ENCODE measurements at places on chromosomes 5 and 9.

DNA sequence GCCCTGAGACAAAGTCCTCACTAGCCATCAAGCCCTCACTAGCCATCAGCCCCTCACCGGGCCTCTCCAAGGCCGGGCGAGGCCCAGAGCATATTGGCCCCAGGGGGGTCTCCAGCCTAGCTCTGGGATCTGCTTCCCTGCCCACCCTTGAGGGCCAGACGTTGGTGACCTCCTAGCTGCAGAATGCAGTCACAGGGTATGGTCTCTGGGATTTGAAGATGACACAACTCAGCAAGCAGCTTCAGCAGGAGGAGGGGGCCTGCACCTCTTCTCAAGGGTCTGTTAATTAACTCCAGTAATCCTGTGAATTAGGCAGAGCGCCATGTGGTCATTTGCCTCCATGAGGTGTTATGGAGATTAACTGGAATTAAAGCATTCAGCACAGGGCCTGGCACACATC, 116.9 kb upstream of the SPOCK1 start:
- no peak for DNase-seq

DNA sequence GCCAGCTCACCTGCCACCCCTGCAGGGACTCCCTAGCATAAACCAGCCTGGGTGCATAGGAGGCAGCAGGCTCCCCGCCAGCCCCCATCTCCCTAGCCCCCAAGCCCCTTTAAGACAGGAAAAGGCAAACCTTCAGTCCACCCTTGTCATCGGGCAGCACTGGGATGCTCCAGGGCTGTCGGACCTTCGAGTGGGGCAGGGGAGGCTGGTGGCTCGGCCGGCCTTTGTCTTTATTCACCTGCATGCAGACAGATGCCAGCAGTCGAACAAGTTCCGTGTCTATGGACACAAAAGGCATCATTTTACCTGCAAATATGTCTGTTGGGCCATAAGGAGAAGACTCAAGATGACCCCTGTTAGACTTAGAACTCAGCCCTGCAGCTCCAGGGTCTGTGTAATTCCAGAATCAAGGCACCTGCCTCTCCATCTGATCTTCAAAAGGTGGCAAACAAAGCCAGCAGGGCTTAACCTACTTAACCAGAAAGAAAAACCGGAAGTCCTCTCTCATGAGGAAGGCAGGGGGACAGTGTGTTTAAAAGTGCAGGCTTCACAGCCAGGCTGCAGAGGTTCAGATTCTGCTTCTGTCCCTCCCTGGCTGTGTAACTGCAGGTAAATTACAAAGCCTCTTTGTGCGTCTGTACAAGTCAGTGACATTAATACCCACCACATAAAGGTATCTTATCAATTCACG, 16.2 kb downstream of the ANKS6 start:
- no peak for DNase-seq

GRCh38 chr5:83256091-83256780, 178.9 kb downstream of the XRCC4 start:
- DNase-seq = no peak

GRCh38 chr9:137044037-137044436, 1.9 kb downstream of the NPDC1 start:
- no peak for DNase-seq

DNA sequence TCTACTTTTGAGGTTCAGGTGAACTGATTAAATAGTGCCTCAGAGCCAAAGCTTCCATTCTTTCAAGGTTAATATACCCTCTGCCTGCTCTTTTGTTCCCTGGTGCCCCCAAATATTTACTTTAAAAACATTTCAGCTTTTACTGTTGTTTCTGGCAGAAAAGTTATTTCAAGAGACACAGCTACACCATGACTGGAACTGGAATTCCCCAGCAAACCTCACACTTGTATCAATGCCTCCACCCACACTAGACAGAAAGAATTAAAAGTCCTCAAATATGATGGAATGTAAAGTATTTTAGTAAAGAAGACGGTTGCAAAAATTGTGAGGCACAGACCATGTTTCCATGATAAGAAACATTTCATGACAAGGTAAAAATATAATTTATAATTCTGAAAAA, 720.2 kb upstream of the TYRP1 start:
- no peak for DNase-seq

DNA sequence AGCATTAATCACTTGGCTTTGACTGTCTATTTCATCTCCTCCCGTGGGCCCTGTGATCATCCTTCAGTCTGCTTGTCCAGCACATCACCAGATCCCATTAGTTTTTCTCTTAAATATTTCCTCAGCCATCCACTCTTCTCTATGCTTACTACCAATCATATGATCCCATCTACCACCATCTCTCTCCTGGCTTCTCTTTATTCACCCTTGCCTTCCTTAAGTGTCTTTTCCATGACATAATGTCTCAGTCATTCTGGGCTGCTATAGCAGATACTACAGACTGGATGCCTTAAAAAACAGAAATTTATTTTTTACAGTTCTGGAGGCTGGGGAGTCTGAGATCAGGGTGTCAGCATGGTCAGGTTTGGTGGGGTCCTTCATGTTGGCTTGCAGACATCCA, 208.4 kb upstream of the PPP1R2B start:
- no peak for DNase-seq

GRCh38 chr5:149792540-149793255, 62.6 kb downstream of the PPARGC1B start:
- DNase-seq = no peak

- no peak for DNase-seq
These were observed 7.5 kb downstream of the ADAMTS6 start for GRCh38 chr5:65474130-65474711.

DNA sequence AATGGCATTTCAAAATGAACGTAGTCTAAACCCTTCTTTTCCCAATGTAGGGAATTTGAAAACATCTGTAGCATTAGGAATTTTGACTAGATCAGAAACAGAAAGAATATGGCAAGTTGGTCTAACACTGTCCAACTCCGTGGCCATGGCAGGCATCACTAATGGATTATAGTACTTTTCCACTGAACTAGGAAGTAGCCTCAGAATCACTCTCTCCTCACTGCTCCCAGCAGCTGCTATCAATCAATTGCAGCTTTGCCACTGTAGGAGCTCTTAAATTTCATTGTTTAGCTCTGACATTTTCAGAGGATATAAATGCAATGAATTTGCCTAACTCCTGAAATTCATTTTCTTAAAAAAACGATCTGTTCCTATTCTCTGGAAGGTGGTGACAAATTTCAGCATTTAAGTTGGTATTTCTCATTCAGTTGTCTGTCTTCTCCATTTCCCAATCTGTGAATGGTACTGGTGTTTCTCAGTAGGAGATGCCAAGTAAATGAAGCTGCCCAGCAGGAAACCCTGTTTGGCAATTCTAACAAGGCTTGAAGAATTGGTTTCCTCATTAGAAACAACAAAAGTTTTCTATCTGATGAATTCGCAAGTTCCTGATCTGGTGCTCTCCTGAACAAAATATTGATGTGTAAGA, 64.7 kb downstream of the TLR4 start:
- no peak for DNase-seq

GRCh38 chr5:2282034-2282690, 399.4 kb upstream of the IRX4 start:
- no peak for DNase-seq

GRCh38 chr5:127028822-127029457, 1.4 kb downstream of the MARCHF3 start:
- DNase-seq = no peak

GRCh38 chr5:6840136-6840793, 127.0 kb downstream of the TENT4A start:
- no peak for DNase-seq

GRCh38 chr5:2131196-2131595, 248.5 kb upstream of the IRX4 start:
- no peak for DNase-seq

GRCh38 chr5:8740595-8740994, 805.3 kb downstream of the SEMA5A start:
- no peak for DNase-seq

- DNase-seq = no peak
These were observed 2.9 kb downstream of the KCNV2 start for GRCh38 chr9:2720179-2720654.

DNA sequence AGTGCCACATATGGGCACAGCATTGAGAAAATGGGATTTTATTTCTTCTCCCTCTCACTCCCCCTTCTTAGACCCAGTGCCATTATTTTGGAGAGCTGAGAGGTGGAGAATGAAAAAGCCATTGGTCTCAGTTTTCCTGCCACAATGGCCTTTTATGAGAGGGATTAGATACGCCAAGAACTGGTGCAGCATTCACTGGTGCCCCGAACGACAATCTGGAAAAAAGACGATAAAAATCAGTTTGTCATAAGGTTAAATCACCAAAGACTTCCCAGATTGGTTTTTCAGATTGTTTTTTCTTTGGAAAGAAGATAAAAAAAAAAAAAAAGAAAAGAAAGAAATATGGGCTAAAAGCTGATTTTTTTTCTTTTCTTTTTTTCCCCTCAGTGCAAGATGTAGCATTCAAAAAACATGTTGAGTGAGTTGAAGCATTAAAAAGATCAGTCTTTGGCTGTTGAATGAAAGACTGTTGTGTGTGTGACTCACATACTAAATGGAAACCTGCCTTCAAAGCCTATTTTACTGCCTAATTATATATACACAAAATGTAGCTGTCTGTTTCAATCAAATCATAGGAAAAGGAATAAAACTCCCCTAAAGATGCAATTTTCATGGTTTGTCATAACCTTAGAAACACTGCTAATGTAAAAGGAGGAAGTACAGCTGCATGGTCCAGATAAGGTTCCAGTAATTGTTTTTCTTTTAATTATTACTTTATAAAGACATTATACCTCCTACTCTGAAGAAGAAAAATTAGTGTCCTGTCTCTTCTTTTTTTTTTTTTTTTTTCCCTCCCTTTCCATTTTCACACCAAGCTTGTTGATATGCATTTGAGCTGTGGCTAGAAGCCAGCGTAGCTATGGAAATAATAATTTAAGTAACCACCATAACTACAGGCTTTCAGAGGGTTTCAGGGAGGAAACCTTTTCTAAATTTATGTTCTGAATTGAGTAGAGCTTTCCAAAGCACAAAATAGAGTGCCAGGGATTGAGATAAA, 27.2 kb upstream of the ZNF608 start:
- DNase-seq = no peak

DNA sequence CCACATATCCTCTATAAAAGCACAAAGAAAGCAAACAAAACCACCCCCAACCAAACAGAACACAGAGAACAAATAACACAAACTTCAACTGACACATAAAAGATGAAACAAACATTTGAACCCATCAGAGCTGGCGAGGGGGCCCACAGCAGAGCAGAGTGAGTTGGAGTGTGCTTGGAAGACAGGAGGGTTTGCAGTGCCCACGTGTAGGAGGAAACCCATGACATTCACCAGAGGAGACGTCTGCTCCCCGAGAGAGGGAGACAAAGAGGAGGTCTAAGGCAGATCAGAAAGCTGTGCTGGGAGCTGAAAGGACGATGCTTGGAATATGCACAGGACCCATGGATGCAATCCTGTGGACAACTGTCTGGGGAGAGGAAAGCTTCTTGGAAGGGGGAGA, 27.0 kb downstream of the MRPL36 start:
- DNase-seq = no peak

DNA sequence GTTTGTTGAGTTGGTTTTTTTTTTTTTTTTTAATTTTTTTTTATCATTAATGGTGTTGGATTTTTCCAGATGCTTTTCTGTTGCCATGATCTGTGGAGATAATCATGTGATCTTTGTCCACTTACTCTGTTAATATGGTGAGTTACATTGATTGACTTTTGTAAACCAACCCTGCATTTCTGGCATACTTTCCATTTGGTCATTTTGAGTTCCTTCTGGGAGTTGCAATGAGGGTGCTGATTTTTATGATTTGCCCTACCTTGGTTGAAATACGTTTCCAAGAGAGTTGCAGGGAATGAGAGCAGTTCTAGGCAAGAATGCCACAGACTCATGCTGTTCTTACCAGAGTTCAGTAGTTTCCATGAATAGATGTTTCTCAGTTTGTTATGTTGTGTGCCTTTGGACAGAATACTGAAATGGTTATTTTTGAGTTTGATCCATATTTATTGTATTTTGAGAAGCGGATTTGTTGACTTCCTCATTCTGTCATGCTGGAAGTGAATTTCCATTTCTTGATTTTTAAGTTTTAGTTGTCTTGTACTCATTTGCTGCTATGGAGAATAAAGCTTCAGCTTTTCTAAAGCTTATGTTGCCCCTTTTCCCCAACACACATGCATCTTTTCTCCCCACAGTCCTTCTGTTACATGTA, 69.0 kb downstream of the SCAMP1 start:
- no peak for DNase-seq

DNA sequence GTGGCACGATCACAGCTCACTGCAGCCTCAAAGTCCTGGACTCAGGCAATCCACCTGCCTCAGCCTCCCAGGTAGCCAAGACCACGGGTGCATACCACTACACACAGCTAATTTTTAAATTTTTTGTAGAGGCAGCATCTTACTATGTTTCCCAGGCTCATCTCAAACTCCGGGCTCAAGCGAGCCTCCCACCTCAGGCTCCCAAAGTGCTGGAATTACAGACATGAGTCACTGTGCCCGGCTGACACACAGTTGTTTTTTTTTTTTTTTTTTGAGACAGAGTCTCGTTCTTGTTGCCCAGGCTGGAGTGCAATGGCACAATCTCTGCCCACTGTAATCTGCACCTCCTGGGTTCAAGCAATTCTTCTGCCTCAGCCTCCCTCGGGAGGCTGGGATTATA, 70.1 kb upstream of the CNOT6 start:
- DNase-seq = no peak

- DNase-seq = no peak
These were observed 49.1 kb downstream of the ARHGAP26 start for GRCh38 chr5:142819292-142819691.

GRCh38 chr5:128615578-128615977, 77.5 kb upstream of the FBN2 start:
- DNase-seq = no peak

DNA sequence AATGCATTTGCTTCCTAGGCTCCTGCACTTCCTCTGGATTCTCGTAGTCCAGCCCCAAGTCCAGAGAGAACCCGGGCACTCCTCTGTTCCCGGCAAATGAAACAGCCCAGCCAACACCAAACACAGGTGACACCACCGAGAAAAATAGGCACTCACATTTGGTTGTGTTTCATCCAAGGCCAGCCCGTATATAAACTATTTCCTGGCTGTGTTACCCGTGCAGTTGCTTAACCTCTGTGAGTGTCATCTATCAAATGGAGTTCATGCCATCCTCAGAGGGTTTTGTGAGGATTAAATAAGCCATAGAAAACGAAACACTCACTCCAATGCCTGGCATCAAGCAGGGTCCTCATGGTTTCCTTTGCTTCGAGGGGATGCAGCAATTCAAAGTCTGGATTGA, 115.2 kb downstream of the BOD1 start:
- DNase-seq = no peak

DNA sequence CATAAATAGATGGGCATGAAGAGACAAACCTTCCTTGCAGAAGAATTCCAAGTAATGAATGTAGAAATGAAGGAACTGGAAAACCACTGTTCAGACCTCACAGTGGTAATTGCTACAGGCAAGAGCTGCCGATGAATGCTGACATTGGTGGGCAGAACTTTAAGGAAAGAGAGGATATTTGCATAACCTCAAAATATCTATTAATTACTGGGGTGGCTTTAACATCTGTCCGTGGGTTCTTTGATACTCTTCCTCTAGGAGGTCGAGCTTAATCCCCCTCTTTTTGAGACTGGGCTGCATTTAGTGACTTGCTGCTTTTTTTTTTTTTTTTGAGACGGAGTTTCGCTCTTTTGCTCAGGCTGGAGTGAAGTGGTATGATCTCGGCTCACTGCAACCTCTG, 34.7 kb downstream of the LAMC3 start:
- no peak for DNase-seq
